ENCODE measurements at places on chromosomes 2 and 18.

- no peaks in the 10 kb centered on the region for H3K27me3 ChIP-seq
- no peaks in the 10 kb centered on the region for H3K36me3 ChIP-seq
- no peak for DNase-seq
- H3K4me3 ChIP-seq, result no peak overlapping the region
Observed at GRCh38 chr2:208156439-208156838, 7.0 kb downstream of the CRYGA start.

GRCh38 chr2:176790468-176790867 lies 422.1 kb upstream of the HNRNPA3 start:
- H3K27ac ChIP-seq, result no peak overlapping the region
- no peaks in the 10 kb centered on the region for H3K36me3 ChIP-seq
- no peak overlapping the region for H3K4me3 ChIP-seq
- no peaks in the 10 kb centered on the region for H3K4me1 ChIP-seq
- no peaks in the 10 kb centered on the region for H3K27me3 ChIP-seq

DNA sequence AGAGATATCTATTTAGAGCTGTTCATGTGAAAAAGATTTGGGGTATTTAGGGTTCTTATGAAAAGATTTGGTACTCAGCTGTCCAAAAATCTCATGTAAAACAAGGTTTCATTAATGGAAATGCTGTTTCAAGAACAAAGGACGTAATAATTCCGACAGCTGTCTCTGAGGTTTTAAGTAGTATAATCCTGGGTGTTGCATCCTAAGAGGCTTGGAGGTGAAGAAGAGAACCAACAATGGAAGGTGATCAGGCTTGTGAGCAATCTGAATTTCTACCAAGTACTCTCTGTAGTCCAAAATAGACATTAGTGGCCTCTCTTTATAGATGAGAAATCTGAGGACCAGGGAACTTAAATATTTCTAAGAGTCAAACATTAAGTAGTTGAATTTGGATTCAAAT lies 205.1 kb downstream of the BABAM2 start:
- no peak overlapping the region for H3K4me3 ChIP-seq
- no peaks in the 10 kb centered on the region for H3K27me3 ChIP-seq
- H3K27ac ChIP-seq, result no peak overlapping the region
- no peak for DNase-seq
- no peaks in the 10 kb centered on the region for H3K36me3 ChIP-seq
- no peaks in the 10 kb centered on the region for H3K4me1 ChIP-seq

GRCh38 chr18:22040533-22040932 lies 128.9 kb upstream of the GATA6 start:
- no peaks in the 10 kb centered on the region for H3K27me3 ChIP-seq
- no peaks in the 10 kb centered on the region for H3K4me1 ChIP-seq
- no peak overlapping the region for H3K4me3 ChIP-seq
- H3K36me3 ChIP-seq, result no peaks in the 10 kb centered on the region

GRCh38 chr18:75829091-75829490 lies 401.6 kb upstream of the SMIM21 start:
- H3K4me3 ChIP-seq, result no peak overlapping the region
- DNase-seq, result no peak
- H3K4me1 ChIP-seq, result peaks cover 4% of the 10 kb centered on the region
- no peaks in the 10 kb centered on the region for H3K27me3 ChIP-seq
- H3K36me3 ChIP-seq, result no peaks in the 10 kb centered on the region
- H3K27ac ChIP-seq, result no peak overlapping the region

GRCh38 chr2:190105554-190105953 lies 43.0 kb upstream of the MSTN start:
- H3K4me3 ChIP-seq, result no peak overlapping the region
- H3K36me3 ChIP-seq, result no peaks in the 10 kb centered on the region
- no peaks in the 10 kb centered on the region for H3K4me1 ChIP-seq
- H3K27me3 ChIP-seq, result no peaks in the 10 kb centered on the region
- H3K27ac ChIP-seq, result no peak overlapping the region

- H3K27ac ChIP-seq, result no peak overlapping the region
- H3K4me3 ChIP-seq, result no peak overlapping the region
- no peaks in the 10 kb centered on the region for H3K36me3 ChIP-seq
- H3K27me3 ChIP-seq, result no peaks in the 10 kb centered on the region
Observed at GRCh38 chr2:42854207-42854818, 61.9 kb upstream of the HAAO start.
